Activated CD4-positive, alpha-beta T cell treated with anti-CD3 and anti-CD28 coated beads for 24 hours (primary cell): ENCODE measurements at places on chromosomes 12 and 14.

DNA sequence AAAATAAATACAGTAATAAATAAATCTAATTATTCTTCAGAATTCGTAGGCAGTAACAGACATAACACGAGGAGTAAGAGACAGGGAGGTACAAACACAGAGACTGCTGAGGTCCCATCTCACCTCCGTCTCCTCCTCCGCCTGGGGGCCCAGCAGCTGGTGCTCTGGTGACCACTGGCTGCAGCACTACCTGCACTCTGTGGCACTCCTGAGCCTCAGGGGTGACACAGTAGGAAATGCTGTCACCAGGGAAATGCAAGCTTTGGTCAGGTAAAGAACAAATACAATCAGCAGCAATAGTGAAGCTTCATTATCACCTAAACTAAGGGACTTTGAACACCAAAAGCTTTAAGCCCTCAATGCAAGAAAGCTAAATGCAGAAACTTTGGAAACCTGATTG lies 19.6 kb downstream of the GSTZ1 start:
- no peak for DNase-seq

DNA sequence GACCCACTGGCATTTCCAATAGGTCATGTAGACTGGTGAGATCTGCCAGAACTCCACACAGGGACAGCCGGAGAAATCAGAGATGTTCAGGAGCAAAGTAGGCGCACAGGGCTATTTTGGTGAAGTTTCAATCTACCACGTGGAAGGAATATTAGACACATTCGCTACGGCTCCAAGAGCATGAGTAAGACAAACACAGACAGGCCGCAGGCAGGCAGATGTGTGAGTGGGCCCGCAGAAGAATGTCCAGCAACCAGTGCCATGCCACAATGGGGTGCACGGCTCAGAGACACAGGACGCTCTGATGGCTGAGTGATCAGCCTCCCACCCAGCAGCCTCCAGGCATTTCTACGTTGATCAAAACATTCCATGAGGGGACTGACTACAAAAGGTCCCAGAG lies 10.4 kb downstream of the SLC15A4 start:
- DNase-seq, result no peak

- DNase-seq, result no peak
These were observed 35.8 kb upstream of the PRKAB1 start for GRCh38 chr12:119631930-119632678.

DNA sequence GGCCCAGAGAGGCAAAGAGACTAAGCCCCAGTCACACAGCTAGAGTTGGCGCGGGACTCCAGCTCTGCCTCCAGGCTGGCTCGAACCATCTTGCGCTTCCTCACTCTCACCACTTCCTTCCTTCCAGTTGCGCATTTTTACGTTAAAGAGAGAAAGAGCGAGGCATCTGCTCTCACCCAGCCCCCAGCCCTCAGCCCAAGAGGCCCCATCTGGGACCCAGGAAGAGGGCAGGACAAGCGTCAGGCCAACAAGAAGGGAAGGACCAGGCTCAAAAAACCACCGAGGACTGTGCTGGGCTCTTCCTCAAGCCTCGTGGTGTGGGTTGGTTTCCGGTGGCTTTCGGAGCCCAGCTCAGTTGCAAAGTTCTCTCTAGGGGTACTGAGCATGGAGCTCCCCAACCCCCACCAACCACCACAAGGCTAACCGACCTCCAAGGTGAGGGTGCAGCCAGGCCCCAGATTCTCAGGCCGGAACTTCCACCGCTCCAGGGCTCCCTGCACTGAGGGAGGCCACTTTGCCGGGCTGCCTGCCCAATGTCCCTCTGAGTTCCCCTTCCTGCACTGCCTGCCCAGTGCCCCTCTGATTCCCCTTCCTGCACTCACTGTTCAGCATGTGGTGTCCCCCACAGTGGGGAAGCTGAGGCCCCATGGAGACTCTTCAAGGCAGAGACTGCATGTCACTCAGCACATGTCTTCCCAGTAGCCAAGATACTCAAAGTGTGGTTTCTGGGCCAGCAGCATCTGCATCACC lies 35.9 kb downstream of the TESC start:
- DNase-seq, result no peak

GRCh38 chr12:103969391-103969790 lies 3.7 kb downstream of the TDG start:
- DNase-seq, result no peak

DNA sequence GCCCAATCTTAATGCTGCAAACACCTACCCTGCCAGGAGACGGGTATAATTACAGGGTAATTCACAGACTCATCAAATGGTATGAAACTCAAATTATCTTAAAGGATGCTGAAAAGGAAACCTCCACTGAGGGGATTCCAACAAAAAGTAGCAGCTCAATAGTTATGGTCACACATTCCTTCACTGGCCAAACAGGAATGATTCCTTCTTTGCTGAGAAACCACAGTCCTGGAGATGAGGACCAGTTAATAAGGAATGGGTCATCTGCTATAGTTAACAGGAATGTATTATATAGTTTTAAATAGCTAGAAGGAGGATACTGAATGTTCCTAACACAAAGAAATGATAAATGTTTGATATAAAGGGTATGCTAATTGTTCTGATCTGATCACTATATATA lies 136.9 kb downstream of the STXBP6 start:
- no peak for DNase-seq

DNA sequence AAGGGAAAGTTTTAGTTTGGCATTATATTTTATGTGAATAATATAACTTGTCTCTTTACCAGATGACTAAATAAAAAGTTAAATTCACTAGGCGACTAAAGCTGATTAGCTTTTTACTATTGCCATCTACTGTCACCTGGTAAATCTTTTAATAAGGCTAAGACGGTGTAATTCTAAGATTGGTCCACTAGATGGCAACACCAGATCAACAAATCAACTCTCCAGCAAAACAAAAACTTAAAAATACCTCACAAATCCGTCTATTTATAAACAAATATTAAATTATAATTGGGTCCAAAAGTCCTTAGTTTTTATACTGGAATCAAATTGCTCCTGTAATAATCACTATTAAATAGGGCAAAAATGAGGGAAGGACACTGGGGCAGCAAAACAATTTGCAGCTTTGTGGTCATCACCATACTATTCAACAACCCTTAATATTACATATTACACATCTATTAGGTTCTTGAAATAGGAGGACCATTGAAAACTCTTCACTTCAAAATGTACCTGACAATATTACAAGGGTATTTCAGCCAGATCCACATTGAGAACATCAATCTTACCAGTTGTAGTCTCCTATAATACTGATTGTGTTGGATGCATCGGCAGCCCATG lies 47.9 kb downstream of the GALC start:
- DNase-seq, result peak; percentile 3

GRCh38 chr12:68449196-68449595 lies 117.0 kb upstream of the MDM1 start:
- no peak for DNase-seq

GRCh38 chr14:69654116-69654515 lies 42.7 kb downstream of the SUSD6 start:
- DNase-seq, result no peak

DNA sequence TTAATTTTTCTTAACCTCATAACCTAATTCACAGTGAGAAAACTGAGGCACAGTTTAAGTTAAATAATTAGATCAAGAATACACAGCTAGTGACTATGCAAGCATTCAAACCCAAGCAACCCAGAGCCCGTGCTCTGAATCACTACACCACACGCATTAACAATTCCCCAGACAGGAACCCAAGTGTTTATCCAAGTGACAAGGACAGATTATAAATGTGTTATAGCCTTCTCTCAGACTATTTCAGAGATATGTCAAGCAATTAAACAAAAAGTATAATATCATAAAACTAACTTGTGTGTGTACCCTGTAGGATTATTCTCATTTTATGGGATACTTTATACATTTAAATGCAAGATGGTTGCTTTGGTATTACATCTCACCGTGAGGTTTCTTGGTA lies 43.8 kb downstream of the MED13L start:
- DNase-seq, result no peak

GRCh38 chr12:127991485-127991884 lies 275.5 kb upstream of the TMEM132C start:
- no peak for DNase-seq

DNA sequence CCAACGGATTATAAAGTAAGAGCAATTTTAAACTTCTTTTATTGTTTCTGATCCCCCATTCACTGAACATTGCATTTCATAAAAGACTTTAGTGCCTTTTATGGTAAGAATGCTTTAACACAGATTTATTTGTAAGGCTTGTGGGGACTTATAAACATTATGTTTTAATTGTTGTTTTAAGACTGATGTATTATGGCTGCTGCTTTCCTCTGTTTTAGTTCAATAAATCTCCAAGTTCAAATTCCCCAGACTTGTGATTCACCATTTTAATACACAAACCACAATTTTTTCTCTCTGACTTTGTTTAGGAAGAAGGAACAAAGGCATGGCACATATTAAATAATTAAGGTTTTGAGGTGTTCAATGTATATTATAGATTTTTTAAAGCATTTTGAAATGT lies 753.3 kb downstream of the SLC6A15 start:
- no peak for DNase-seq

- no peak for DNase-seq
These were observed 28.9 kb upstream of the PAPLN start for GRCh38 chr14:73208390-73208789.

DNA sequence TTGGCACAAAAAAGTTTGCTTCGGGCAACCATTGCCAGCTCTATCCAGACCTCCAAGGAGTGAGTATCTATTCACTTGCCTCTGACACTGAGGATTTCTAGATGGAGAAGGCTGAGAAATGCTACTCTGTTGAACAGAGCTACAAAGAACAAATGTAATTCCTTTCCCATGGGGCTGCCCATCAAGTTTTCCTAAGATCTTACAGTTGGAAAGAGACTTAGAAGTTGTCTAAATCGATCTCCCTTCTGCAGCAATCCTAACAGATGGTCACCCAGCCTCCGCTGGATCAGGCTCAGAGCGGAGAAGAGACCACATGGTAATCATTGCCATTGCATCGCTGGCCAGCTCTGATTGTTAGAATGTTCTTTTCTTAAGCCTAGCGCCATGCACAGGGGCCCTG lies 110.1 kb upstream of the BCL2L14 start:
- DNase-seq, result no peak

- no peak for DNase-seq
These were observed 45.5 kb downstream of the PPM1A start for GRCh38 chr14:60294411-60295069.

GRCh38 chr12:71186571-71187288 lies 28.9 kb upstream of the TSPAN8 start:
- DNase-seq, result no peak

DNA sequence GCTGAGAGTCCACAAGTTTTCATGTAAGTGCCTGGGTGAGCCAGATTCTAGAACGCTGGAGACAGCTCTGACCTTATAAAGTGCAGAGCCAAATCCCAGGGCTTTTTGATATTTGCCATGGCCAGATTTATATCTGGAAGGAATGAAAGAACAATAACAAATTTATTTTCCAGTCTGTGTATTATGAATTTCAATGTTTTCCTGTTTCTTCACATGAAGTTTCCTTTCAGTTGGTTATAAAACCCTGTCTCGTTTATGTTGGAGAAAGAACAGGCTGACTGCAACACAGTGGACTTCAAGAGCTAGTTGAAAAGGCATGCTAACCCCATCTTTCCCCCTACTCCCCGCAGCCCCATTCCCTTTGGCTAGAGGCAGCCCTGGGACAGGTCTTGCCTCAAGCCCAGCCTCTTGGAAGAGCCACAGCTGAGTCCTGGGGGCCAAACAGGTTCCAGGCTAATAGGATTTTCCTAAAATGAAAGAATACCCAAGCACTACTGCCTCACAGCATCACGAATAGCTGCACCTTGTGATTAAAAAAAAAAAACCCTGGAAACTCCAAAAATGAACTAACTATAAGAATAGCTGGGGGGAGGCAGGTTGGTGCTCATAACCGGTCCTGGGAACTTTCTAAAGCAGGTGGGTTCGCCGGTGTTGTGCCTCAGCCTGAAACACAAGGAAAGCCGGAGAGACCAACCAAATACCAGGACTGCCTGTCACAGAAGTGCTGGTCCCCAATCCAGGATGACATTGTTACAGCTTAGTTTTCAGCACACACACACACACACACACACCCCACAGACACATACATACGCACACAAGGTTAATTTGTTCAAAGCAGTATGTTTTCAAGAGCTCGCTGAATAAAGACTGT lies 1.5 kb downstream of the FBLN5 start:
- no peak for DNase-seq

- no peak for DNase-seq
These were observed 334.1 kb downstream of the BCL11B start for GRCh38 chr14:98937712-98938505.

DNA sequence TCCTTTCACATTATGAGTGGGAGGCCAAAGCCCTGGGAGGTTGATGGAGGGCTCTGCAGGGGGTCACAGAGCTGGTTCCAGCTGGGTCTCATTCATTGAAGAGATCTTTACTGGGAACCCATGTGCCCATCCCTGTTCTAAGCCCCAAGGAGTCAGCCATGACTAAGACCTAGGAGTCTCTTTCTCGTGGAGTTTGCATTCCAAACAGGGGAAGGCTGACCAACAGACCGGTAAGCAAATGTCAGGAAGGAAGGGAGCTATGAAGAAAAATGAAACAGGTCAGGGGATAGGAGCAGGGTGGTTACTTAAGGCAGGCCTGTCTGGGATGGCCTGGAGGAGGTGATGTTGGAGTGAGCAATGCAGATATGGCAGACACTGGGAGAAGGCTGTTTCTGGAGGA lies 31.5 kb downstream of the SYNDIG1L start:
- no peak for DNase-seq

DNA sequence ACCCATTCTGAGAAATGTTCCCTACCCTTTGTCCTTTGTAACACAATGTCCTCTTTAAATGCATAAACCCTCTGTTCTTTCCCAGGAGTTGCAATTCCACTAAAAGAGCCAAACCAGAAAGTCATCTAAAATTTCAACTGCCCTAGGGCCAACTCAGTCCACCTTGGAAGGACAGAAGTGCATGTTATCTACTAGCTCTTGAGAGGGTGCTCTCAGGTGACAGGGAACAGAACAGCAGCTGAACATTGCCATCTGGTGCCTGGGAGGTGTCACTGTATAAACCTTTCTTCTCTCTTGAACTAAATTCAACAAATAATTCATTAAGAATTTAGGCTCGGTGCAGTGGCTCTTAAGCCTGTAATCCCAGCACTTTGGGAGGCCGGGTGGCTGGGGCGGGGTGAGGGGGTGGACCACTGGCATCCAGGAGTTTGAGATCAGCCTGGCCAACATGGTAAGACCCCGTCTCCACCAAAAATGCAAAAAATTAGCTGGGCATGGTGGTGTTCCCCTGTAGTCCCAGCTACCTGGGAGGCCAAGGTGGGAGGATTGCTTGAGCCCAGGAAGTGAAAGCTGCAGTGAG lies 10.3 kb upstream of the FERMT2 start:
- DNase-seq, result no peak

DNA sequence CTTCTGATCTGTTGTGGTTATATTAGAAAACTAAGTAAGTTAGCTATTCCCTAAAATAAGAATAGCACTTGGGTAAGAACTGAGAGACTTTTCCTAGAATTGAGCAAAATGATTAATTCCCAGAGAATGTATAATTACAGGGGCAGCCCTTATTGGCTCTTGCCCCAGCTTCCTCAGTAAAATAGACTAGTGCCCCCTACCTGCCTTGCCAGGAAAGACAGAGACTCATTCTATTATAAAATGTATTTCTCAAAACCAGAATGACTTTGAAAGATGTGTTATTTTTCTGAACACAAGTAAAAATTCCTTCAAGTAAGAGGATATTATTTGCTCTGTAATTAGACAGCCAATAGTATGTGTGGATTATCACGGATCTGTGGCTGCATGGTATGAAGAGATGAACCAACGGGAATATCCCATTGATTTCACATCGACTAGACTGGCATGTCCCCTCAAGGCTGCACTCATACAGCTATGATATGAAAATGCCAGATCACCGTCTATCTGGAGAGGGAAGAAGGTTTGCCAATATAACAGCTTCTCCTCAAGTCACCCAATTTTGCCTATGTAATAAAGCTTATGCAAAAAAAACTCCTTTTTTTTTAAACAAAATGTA lies 7.4 kb upstream of the GLRX5 start:
- DNase-seq, result peak; percentile 43
